Thymus (tissue), 14 donors: ENCODE measurements at places on chromosomes 11 and 22. TPM values are rescaled to one million over a fixed set of nuclear protein-coding genes. Genes with fewer than 3 reads are reported as not detected.

The ROBO3 gene
- total RNA-seq, result 4.5 TPM

The TSPAN32 gene
- total RNA-seq, result 4.0 TPM

The CCDC157 gene
- total RNA-seq, result 2.1 TPM

The ATG16L2 gene
- total RNA-seq, result 10.6 TPM

The FOSL1 gene
- total RNA-seq, result 0.14 TPM

The TYR gene
- total RNA-seq, result not detected

The XPNPEP3 gene
- total RNA-seq, result 6.1 TPM

The KCNE3 gene
- 2.9 TPM for total RNA-seq

The ZNF215 gene
- total RNA-seq, result 5.9 TPM

The OR56A1 gene
- not detected for total RNA-seq

The CNTN5 gene
- total RNA-seq, result 0.14 TPM

The TP53I11 gene
- total RNA-seq, result 6.1 TPM

The C11orf42 gene
- total RNA-seq, result not detected

The NXPE2 gene
- 0.05 TPM for total RNA-seq

The MPZL2 gene
- 18.1 TPM for total RNA-seq

The KRTAP5-10 gene
- not detected for total RNA-seq

The OR51B4 gene
- total RNA-seq, result not detected

The PNPLA5 gene
- total RNA-seq, result not detected

The HBD gene
- total RNA-seq, result 1.1 TPM

The FGF3 gene
- total RNA-seq, result 0.19 TPM

The SCUBE2 gene
- 2.1 TPM for total RNA-seq

The OR52A1 gene
- total RNA-seq, result not detected

The APOA4 gene
- total RNA-seq, result 1.7 TPM

The GGT1 gene
- 16.0 TPM for total RNA-seq

The TRIM6 gene
- 1.7 TPM for total RNA-seq
